ENCODE measurements at places on chromosomes 1 and 21. TPM values are rescaled to one million over a fixed set of nuclear protein-coding genes. Genes with fewer than 3 reads are reported as not detected.

Gene ELAPOR1
- polyA plus RNA-seq, result 1.8 TPM

Gene FLG2
- polyA plus RNA-seq, result not detected

Gene HLX
- 5.9 TPM for polyA plus RNA-seq

Gene SCP2
- 201 TPM for polyA plus RNA-seq

Gene HSF2BP
- 1.3 TPM for polyA plus RNA-seq

Gene MEF2D
- polyA plus RNA-seq, result 25.1 TPM

Gene TP73
- 0.27 TPM for polyA plus RNA-seq

Gene FCER1A
- not detected for polyA plus RNA-seq

Gene CA14
- 6.0 TPM for polyA plus RNA-seq

Gene CTXND2
- not detected for polyA plus RNA-seq

Gene VTCN1
- polyA plus RNA-seq, result 14.9 TPM

Gene OR10J1
- not detected for polyA plus RNA-seq

Gene NBPF4
- not detected for polyA plus RNA-seq

Gene IRF6
- 31.0 TPM for polyA plus RNA-seq

Gene MUTYH
- polyA plus RNA-seq, result 24.9 TPM

Gene ANGPTL1
- polyA plus RNA-seq, result 28.5 TPM

Gene MSH4
- 0.19 TPM for polyA plus RNA-seq

Gene KLHDC7A
- polyA plus RNA-seq, result 0.56 TPM

Gene TNFRSF18
- 1.3 TPM for polyA plus RNA-seq

Gene ILDR2
- polyA plus RNA-seq, result 0.28 TPM

Gene DDX59
- polyA plus RNA-seq, result 10.5 TPM

Gene NUP210L
- polyA plus RNA-seq, result not detected

Gene KIF21B
- polyA plus RNA-seq, result 0.19 TPM

Gene FCRL5
- not detected for polyA plus RNA-seq

Gene DUSP10
- 14.9 TPM for polyA plus RNA-seq

Gene TIE1
- polyA plus RNA-seq, result 0.33 TPM

Gene ERICH3
- polyA plus RNA-seq, result not detected

Gene MROH7
- polyA plus RNA-seq, result 0.95 TPM

Gene RGS1
- 4.0 TPM for polyA plus RNA-seq

Gene SLC16A4
- polyA plus RNA-seq, result 8.3 TPM

Gene CD5L
- not detected for polyA plus RNA-seq

Gene C1orf210
- 47.4 TPM for polyA plus RNA-seq

Gene CADM3
- polyA plus RNA-seq, result 0.77 TPM

Gene RNU1-4
- not detected for polyA plus RNA-seq

Gene C2CD4D
- 0.96 TPM for polyA plus RNA-seq

Gene ETV3L
- not detected for polyA plus RNA-seq

Gene PRRX1
- 11.0 TPM for polyA plus RNA-seq

Gene ASCL5
- not detected for polyA plus RNA-seq

Gene NTMT2
- not detected for polyA plus RNA-seq

Gene NCAM2
- 1.7 TPM for polyA plus RNA-seq

Gene PCNX2
- 3.9 TPM for polyA plus RNA-seq

Gene SHE
- 0.41 TPM for polyA plus RNA-seq

Gene TNFRSF8
- not detected for polyA plus RNA-seq

Gene RGS18
- not detected for polyA plus RNA-seq

Gene PPM1J
- 1.9 TPM for polyA plus RNA-seq

Data from hepatocyte (in vitro differentiated cells).